Vagina (tissue), 2 donors: ENCODE measurements at places on chromosomes 6 and 20.

DNA sequence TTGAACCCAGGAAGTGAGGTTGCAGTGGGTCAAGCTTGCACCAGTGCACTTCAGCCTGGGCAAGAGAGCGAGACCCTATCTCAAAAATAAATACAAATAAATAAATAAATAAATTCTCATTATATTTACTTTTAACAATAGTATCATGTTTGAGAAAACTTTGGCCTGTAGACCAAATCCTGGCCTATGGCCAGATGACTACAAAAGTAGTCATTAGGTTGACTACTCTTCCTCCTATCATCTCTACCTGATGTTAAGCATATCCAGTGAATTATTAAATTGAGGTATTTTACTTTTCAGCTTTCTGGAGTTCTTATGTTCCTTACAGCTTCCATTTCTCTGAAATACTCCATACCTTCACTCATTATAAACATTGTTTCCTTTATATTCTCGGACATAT is 280.6 kb downstream of the LAMA2 start:
- DNase-seq = no peak

DNA sequence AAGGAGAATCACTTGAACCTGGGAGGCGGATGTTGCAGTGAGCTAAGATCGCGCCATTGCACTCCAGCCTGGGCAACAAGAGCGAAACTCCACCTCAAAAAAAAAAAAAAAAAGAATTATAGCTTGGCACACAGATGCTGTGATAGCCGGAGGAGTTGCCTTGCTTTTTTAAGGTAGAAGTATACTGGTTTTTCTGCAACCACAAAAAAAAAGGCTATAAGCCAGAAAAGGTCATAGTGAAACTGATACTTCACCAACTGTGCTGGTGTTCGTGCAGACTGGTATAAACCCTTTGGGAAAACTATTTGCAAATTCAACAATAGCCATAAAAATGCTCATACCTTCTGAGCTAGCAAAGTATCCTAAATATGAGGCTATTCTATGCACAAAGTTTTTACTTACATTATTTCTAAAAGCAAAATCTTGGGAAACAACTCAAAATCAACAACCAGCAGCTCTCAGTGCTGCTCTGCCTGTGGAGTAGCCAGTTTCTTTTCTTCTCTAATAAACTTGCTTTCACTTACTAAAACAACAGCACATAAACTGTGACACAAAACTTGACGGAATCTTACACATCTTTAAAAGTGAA is 44.0 kb downstream of the B4GALT5 start:
- no peak for DNase-seq

DNA sequence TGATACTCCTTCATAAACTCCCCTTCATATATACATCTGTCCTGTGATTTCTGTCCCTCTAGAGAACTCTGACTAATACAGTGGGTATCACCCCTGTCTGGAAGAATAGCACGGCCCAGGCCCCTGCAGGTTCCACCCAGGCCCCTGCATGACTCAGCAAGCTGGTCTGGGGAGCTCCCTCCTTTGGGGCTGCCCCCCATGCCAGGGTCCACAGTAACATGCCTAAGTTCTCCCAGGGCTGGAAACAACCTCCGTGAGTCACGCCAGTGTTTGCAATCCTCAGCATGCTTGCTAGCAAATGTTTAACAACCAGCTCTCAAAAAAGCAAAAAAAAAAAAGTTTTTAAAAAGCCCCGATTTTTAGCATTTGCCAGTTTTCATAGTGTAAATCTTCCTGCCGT is 134.3 kb upstream of the CDH4 start:
- no peak for DNase-seq

GRCh38 chr6:147048930-147049329 is 155.3 kb upstream of the STXBP5 start:
- no peak for DNase-seq

DNA sequence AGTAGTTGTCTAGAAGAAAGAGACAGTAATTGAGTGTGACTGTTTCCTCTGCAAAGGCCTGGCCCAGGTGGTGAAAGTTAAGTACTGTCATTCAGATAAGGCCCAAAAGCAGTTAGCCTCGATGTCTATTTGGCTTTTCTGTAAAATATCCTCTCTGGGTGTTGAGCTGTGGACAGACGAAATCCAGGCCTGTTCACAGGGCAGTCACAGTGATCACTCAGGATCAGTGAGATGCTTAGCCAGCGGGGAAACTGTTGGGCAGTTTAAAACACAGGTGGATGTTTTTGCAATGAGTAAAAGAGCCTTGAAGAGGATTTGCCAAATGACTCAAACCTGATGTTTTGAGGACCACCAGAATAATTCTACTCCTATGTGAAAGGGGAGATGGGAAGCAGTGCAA is 22.0 kb upstream of the PRDM1 start:
- no peak for DNase-seq

- DNase-seq = no peak
Measured at GRCh38 chr20:57934007-57934805, 224.4 kb upstream of the PMEPA1 start.

GRCh38 chr20:48172357-48172702 is 387.0 kb upstream of the SULF2 start:
- no peak for DNase-seq

GRCh38 chr6:6626187-6626586 is 37.7 kb downstream of the LY86 start:
- DNase-seq = no peak

DNA sequence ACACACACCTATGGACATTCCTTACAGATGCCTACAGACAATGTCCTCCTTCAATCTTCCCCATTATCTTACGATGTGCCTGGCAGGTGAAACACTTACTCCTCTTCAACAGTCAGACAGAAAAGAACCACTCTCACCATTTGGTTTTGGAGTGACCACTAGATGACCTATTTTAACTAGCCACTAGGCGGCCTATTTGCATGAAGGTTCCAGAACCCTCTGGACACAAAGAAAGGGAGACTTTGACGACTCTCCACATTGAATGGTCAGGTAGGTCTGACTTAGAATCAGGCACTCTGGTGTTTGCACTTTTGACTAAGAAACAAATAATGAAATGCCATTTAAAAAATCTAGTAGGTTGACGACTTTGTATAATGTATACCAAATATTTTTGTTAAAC is 42.0 kb downstream of the PNLDC1 start:
- DNase-seq = no peak

DNA sequence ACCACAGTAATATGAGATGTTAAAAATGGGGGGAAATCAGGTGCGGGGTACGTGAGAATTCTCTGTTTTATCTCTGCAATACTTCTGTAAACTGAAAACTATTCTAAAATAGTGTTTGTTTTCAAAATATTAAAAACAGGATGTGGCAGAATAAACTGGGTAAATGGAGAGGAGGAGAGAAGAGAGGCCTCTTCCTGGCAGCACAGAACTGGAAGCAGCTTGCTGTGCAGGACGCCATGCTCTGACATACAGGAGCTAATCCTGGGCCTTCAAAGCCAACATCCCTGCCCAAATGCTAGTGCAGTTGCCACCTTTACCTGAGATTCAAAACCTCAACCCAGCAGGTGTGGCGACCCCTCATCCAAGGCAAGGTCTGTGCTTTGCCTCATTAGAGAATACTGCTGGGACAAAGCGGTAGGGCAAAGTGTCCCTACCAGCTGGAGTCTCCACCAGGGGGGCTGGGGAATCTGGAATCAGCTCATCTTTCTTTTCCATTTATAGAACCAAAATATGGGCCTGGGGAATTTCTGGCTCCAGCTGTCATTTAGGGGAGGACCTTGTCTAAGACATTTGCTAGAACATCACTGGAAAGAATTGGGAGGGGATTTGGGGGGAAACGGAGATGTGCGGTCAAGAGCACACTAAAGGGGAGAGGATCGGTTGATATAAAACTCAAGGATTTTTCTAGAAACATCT is 67.3 kb downstream of the SCML4 start:
- no peak for DNase-seq

GRCh38 chr20:3323398-3323797 is 84.1 kb downstream of the DNAAF9 start:
- DNase-seq = no peak

GRCh38 chr6:136641166-136641565 is 90.9 kb upstream of the MAP7 start:
- DNase-seq = no peak

GRCh38 chr6:35415065-35415891 is 36.9 kb upstream of the FANCE start:
- DNase-seq = no peak

GRCh38 chr6:11753798-11754197 is 24.8 kb downstream of the ADTRP start:
- DNase-seq = no peak

GRCh38 chr6:125699591-125699990 is 49.8 kb upstream of the HEY2 start:
- DNase-seq = no peak

DNA sequence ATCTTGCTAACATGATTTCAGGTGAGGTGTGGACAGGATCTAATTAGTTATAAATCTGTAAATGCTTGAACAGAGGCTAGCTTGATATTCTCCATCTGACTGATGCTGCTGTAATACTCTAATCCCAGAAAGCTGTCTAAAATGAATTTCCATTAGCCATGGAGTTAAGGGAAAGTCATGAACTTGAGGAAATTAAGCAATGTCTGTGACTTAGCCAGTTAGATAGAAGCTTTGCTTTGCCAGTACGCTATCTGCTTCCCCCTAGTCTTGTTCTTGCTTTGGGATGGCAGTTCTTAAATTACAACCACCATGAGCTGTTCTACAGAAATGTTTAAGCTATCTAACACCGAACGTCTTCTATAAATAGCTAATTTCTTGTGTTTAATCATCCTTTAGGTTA is 195.7 kb downstream of the PRL start:
- no peak for DNase-seq

- no peak for DNase-seq
Measured at GRCh38 chr6:72522735-72523141, 99.1 kb upstream of the KCNQ5 start.

DNA sequence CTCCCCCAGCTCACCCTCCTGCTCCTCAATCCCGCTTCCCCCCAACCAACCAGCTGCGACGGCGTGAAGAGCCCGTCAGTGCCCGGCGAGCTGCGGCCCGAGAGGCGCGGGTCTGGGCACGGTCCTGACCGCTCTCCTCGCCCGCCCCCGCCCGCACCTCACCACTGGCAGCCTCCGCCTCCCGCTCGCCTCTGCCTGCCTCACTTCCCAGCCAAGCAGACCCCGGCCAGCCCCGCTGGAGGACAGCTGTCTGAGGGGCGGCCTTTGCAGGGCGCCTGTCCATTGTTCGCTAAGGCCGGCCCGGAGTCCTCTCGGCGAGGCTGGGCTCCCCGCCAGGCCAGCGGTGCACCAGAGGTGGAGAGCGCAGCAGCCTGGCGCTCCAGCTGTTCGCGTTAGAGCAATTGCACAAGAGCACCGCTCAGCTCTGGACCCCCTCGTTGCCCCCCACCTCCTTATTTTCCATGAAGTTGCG is 1.3 kb downstream of the SOBP start:
- peak; percentile 84 for DNase-seq

DNA sequence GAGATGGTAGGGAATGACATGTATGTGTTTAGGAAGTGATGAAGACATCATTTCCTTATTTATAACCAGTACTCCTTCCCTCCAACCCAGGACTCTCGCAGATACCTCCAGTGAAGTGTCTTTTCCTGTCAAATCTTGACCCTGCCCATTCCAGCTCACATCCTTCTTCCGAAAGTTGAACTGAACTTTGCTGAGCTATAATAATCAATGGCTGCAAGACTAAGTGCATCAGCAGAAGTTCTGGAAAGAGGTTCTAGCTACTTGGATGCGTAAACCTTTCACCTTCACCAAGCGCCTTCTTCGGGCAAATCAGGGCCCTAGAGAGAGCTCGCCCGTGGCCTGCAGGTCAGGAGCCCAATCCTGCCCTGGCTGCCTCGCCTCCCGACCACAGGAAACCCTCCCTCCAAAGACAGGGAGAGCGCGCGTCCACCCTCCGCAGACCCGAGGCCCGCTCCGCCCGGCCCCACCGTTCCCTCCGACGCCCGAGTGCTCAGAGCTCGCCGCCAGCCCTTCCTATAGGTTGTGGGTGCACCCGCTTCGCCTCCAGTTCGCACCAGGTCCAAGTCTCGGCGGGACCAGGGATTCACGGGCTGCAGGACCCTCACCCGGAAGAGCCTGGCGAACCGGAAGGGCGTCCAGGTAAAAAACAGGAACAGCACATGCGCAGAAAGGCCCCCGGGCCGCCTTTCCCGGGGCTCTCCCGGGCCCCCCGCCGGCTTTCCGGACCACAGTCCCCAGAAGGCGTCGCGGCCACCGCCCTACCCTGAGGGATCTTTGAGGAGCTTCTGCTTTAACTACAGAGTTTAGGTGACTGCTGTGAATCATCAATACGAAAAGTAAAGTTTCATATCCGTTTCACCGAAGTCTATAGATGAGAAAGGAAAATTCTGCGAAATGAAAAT is at the start of gene ZNF334:
Gene ZNF334 (minus strand): TSS at position 617 of the 902 bp plus-strand sequence. CDS start 1,457 bp downstream, outside the sequence.
- DNase-seq = no peak

DNA sequence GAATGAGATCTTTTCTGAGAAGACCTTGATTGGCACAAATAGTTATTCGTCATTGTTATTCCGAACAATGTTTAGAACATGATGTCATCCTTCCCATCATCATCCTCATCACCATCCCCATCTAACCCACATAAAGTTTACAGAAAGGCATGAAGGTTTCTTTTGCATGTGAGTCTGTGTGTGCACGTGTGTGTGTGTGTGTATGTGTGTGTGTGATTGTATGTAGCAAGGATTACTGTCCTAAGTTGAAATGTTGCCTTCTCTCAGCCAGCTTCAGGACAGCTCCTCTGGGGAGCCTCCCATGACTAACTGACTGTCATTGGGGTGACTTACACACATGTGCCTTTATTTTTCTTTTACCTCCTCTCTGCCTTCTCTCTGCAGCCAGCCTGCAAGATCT is 113.5 kb downstream of the SLC22A3 start:
- DNase-seq = no peak

DNA sequence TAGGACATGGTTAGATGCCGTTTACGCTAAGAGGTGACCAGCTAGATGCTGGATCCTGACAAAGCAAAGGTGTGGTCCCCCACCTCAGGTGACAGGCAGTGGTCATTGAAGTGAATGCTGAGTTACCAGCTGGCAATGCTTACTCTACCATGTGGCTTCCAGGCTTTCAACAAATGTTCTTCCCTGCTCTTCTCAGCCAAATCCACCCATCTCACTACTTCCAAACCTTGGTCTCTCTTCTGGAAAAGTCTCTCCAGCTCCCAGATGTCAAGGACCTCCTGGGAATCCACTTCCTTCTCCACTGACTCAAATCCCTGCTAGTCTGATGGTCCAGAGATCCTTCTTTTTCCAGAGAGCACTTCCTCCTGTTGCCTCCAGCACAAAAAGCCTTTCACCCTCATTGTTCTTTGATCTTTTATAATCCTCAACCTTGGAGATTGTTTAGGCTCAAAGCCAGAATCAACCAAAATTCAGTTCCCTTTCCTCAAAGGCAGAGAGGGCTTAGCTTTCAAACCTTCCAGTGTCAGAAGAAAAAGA is 228.0 kb downstream of the ZNF217 start:
- DNase-seq = no peak

GRCh38 chr20:49100972-49101371 is 54.9 kb downstream of the CSE1L start:
- DNase-seq = no peak

- DNase-seq = no peak
Measured at GRCh38 chr20:43389211-43389610, 68.5 kb upstream of the SRSF6 start.

- DNase-seq = no peak
Measured at GRCh38 chr20:25025091-25025861, 32.7 kb downstream of the ACSS1 start.
